Stimulated activated CD8-positive, alpha-beta memory T cell treated with anti-CD3 and anti-CD28 coated beads, Interleukin-15, amount 100 ng/mL, for 1 hour (primary cell): ENCODE measurements at places on chromosomes 1 and 21.

GRCh38 chr1:43444151-43444828, 9.4 kb downstream of the HYI start:
- DNase-seq, result no peak

- peak; percentile 65 for DNase-seq
These were observed at the start of the genes NIT1 and PFDN2 for GRCh38 chr1:161117759-161118581. TSS of gene NIT1 (plus strand) at chr1:161118105. CDS start at chr1:161118177, 72 bp downstream. TSS of gene PFDN2 (minus strand) at chr1:161118037. CDS start at chr1:161118026, 11 bp downstream.

GRCh38 chr21:43287111-43287760, 118.4 kb downstream of the CRYAA start:
- DNase-seq, result no peak

- DNase-seq, result no peak
These were observed 95.5 kb upstream of the RALGPS2 start for GRCh38 chr1:178629252-178630154.

GRCh38 chr1:116019653-116020253, 43.4 kb downstream of the SLC22A15 start:
- no peak for DNase-seq

DNA sequence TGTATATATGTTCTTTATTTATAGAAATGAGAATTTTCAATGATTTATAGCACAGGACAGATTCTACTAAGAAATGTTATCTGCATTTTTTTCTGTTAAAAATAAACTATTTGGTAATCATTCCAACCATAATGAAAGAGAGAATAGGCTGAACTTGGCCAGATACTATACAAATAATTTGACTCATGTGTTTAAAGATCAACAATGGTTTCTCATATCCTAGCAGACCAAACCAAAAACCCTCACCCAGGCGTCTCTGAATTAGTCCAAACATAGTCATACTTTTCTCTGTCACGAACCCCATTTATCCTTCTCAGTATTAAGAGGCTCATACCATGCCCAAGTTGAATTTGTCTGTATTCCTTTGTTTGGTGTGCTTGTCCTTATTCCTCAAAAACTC, 40.3 kb downstream of the RPE65 start:
- DNase-seq, result no peak

- DNase-seq, result no peak
These were observed 445.7 kb downstream of the AMY1C start for GRCh38 chr1:104195395-104195794.

DNA sequence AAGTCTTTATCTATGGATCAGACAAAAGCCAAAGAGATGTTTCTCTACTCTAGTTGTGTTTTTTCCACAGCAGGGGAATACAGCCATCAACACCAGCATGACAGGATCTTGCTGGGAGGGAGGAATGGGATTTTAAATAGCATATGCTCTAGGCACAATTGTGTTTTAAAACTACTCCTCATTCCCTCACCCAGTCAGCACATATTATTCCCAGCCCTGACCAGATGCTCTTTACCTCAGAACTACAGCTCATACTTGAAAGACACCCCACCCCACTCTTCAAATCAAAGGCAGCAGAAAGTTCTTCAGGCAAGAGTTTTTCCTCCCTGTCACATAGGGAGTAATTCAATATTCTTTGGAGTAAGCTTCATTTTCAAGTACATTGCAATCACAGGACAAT, 46.2 kb upstream of the TBX15 start:
- no peak for DNase-seq

GRCh38 chr1:37437087-37437486, 37.3 kb upstream of the ZC3H12A start:
- no peak for DNase-seq

- no peak for DNase-seq
These were observed 8.1 kb upstream of the NCF2 start for GRCh38 chr1:183598386-183598785.

GRCh38 chr1:184116287-184116686, 64.8 kb downstream of the TSEN15 start:
- no peak for DNase-seq

DNA sequence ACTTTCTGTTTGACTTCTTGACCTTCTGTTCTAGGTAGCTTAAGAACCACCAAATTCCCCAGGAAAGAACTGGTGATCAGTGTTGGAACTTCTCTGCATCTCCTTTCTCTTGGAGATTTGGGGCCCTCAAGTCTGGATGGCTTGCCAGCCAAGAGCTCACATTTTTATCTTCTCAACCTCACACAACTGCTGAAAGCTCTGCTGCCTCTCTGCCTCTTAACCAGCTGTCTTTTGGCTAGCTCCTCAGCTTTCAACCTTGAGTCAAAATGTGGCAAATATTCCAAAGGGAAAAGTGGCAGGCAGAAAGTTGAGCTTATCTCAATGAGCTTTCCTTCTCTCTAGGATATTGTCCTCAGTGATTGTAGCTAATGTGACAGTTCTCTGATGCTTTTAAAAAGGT, 89.2 kb upstream of the CCDC190 start:
- no peak for DNase-seq

- DNase-seq, result no peak
These were observed 38.3 kb downstream of the SDCCAG8 start for GRCh38 chr1:243293941-243294722.

DNA sequence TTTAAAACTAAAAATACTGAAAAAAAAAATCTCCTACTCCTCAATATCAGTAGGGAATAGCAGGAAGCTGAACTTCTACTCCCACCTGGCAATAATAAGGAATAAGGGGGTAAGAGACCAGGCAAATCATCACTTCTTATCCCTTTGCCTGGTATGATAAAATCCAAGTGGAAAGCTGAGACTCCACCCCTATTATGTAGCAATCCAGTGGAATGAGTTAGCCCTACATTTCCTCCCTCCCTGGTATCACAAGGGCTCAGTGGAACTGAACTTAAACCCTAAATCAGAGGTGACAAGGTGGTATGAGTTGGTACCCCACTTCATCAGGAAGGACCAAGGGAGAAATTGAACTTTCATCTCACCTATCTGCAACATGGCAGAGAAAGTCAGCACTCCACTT, 25.7 kb downstream of the TRIM33 start:
- no peak for DNase-seq

GRCh38 chr1:16088351-16088911, 15.0 kb upstream of the FAM131C start:
- no peak for DNase-seq

- DNase-seq, result no peak
These were observed 192.1 kb downstream of the SETD4 start for GRCh38 chr21:35868005-35868868.

GRCh38 chr1:237031480-237031879, 10.5 kb upstream of the RYR2 start:
- DNase-seq, result no peak

DNA sequence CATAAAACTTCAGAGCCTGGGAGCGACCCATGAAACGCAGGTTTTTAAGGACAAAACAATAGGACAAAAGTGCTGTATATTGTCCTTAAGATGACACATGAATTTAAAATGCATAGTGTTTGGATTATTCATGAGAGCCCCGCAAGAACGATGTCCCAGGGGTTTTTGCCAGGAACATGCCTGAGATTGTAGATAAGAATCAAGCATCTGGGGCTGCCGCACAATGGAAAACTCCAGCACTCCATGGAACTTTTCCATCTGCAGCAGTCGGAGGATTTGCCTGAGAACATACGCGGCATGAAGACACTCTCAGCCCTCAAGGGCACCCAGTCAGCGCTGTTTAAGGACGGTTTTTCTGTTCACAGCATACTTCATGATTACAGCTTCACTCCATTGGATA, 5.3 kb upstream of the ERG start:
- DNase-seq, result no peak

DNA sequence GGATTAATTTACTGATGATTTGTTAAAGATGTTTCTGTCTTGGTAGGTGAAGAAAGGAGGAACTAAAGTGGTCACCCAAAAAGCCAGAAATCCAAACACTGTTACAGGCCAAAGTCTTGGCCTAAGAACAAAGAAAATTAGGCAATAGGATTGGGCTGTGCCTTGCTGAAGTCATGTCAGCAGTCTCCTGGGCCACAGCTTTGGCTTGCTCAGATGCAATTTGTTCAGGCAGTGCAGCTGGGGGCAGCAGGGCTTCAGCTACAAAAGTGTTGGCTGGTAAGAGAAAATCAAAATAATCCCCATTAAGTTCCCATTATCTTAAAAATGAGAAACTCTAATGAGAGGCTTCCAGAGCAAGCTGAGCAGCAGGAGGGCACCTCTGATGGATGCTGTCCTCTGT, 14.0 kb upstream of the RAP1A start:
- DNase-seq, result no peak

GRCh38 chr1:166907763-166908162, 31.7 kb upstream of the TADA1 start:
- no peak for DNase-seq

DNA sequence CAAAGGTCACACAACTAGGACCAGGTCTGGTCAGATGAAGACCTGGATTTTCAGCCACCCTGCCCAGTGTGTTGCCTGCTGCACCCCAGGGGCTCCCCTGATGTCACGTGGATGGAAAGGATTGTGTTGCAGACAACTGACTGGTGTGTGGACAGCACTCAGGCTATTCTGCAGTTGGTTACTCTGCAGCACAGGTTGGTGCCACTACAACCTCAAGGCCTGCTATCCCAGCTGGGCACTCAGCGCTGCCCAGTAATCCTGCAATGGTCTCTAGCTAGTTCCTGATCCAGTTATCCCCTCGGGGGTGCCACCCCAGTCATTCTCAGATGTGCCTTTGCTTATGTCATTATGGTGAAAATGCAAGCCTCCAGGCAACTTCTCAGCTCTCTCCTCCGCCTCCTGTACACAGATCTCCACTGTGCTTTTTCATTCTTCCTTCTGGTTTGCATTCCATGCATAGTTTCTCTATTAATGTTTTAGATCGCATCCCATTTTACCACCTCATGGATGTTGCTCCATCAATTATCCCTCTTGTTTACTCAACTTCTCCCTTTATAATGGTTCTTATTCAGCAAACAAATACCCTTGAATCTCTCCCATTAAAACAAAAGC, 503.2 kb upstream of the CAMK1G start:
- DNase-seq, result no peak

- no peak for DNase-seq
These were observed 69.5 kb downstream of the DNM3 start for GRCh38 chr1:171910786-171911185.

GRCh38 chr1:50701706-50702317, 258.3 kb downstream of the FAF1 start:
- no peak for DNase-seq

DNA sequence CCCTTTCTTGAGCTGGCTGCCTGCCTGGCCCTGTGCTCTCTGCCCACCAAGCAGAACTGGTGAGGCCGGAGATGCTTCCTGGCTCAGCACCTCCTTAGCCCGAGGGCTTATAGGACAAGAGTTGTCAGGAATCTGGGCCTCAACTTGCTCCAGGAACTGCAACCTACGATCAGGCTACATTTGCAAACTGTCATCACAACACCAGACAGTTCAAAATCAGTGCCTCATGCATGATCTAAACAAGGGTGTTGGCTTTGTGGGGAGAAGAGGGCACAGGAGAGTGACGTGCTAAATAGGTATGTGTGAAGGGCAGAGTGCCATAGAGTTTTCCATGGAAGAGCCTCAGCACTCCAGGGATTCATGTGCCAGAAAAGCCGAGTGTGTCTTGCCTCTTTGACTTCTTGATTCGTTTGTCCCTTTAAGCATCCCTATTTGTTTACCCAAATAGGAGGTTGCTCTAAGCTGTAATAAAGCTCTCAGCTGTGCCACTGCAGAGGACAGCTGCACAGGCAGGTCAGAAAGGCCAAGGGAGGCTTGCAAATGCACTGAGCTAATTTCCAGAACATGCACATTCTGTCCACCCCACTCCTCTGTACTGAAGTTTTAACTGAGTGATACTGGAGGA, 30.2 kb upstream of the NEK2 start:
- DNase-seq, result no peak

- DNase-seq, result no peak
These were observed 69.3 kb downstream of the FOXD2 start for GRCh38 chr1:47507144-47507543.

DNA sequence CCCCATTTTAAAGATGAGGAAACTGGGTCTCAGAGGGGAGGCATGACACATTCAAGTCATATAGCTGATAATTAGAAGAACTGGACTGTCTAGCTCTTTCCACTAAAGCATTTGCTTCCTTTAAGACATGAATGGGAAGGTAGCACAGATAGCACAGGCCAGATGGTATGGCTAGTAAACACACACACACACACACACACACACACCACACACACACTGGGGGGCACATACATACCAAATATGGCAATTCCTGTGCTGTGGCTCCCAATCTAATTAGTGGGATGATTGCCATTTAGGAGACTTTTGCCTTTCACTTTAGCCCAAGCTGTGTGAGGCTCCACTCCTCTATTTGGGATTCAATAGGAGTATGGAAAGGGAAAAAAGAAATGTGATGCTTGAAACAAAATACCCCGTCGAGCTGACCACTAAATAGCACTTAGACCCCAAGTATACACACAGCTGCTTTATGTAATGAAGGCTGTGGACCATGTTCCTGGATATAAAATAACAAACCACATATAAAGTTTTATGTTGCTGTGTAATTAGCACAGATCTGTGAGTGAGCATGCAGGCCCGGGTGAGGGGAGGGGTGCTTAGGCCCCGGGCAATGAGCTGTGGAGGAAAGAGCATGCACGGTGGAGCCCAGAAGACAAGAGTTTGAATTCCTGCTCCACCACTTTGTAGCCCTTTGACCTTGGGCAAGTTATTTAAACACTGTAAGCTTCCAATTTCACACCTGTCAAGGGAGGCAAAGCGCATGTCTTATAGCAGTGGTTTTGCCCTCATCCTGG, 6.8 kb upstream of the TRABD2B start:
- no peak for DNase-seq

- DNase-seq, result no peak
These were observed 16.2 kb upstream of the LY9 start for GRCh38 chr1:160779626-160780397.

GRCh38 chr1:234125283-234125682, 220.8 kb downstream of the SLC35F3 start:
- no peak for DNase-seq

DNA sequence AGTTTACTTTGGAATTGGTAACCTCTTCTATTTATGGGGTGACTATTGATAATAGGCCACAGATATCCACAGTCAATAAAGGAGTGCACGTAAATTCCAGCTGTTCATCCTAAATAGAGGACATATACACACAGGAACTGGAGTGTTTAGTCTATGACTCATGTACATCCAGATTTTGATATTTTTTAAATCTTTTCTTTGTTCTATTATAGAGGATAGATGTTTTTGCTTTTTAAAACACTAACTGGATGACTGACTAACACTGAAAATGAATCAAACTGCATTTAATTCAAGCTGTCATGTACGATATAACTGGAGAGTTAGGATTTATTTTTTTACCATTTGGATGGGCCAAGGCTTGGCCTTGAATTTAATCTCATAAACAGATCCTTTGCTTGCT, 45.9 kb downstream of the RGL1 start:
- DNase-seq, result no peak
